Stimulated activated CD4-positive, alpha-beta T cell treated with anti-CD3 and anti-CD28 coated beads, Interleukin-1b, Interleukin-23, amount 100 ng/mL, for 48 hours (primary cell): ENCODE measurements at places on chromosomes 13 and 19.

DNA sequence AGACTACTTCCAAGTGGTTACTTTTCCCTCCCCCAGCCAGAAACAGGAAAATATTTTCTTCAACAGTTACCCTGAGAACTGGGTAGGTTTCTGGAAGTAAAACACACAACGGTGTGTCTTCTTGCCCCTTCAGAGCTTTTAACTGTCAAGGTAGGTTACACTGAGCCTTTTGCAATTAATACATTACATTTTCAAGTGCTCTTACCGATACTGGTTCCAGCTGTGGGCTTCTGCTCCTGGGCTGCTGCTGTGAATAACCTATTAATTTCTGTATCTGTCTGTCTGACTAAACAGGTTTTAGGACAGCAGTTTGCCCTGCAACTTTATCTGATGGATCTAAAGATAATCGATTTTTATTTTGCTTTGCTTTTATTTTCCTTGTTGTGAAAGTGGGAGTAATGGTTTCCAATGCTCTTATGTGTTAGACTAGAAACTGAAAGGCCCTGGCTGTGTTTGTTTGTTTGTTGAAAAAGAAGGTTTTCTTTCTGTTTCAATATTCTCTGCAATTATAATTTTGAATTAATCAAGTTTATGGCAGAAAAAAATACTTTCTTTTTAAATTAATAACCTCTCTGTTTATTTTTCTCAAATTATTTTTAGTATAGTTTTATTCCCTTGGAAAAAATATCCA is 196.7 kb upstream of the SLITRK6 start:
- no peak for DNase-seq

DNA sequence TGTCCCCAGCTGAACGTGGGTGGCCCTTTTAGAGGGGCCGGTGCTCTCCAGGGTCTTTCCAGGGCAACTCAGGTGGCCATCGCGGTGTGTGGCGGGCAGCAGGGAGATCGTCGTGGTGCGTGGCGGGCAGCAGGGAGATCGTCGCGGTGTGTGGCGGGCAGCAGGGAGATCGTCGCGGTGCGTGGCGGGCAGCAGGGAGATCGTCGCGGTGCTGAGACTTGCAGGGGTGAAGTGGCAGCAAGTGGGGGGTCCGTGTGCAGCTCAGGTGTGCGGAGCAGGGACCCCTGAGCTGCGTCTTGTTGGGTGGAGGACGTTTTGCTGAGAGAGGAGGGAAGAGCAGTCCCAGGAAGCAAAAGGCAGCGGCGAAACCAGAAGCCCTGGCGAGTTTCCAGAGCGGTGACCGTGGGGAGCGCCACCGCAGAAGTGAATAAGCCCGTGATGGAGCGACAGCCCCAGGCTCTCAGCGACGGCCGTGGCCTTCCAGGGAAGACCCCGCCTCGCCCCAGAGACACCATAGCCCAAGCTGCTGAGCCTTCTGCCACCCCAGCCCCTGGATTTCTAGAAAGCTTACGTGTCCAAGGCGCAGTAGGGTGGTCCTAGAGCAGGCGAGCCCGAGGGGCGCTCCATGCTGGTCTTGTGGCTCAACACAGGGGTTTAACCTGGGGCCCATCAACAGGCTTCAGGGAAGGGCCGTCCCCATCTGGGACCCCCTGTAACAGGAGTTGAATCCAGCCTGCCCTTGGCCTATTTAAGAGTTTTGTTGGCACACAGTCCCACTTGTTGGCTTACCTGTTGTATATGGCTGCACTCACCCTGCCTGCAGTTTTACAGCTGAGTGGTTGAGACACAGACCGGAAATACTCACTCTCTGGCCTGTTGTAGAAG is 5.4 kb downstream of the NCLN start:
- DNase-seq, result no peak

GRCh38 chr13:61156753-61157152 is 258.9 kb downstream of the PCDH20 start:
- no peak for DNase-seq

DNA sequence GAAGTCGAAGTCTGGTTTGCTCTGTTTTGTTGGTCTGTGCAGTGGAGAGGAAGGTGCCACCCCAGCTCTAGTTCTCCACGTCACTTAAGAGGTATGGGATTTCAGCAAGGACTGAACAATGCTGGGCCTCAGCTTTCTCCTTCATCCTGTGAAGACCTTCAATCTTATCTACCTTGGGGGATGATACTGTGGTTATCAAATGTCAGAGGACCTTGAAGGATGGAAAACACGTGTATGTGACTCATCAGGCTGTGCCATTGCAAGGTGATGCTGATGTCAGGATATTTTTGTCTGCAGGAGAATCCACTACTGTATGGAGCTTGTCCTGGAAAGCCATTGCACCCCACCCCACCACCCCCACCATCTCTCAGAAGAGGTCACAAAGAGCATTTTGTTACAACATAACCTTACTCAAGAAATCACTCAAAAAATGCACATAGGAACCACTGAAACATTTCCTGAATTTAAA is 81.4 kb upstream of the UQCRFS1 start:
- DNase-seq, result no peak

- DNase-seq, result peak; percentile 68
Observed at GRCh38 chr19:33064792-33065550, at the start of gene RHPN2. Gene RHPN2 (minus strand): TSS chr19:33064888. CDS start chr19:33064852, 36 bp downstream.

GRCh38 chr19:13037161-13037560 is 41.9 kb downstream of the NFIX start:
- no peak for DNase-seq

DNA sequence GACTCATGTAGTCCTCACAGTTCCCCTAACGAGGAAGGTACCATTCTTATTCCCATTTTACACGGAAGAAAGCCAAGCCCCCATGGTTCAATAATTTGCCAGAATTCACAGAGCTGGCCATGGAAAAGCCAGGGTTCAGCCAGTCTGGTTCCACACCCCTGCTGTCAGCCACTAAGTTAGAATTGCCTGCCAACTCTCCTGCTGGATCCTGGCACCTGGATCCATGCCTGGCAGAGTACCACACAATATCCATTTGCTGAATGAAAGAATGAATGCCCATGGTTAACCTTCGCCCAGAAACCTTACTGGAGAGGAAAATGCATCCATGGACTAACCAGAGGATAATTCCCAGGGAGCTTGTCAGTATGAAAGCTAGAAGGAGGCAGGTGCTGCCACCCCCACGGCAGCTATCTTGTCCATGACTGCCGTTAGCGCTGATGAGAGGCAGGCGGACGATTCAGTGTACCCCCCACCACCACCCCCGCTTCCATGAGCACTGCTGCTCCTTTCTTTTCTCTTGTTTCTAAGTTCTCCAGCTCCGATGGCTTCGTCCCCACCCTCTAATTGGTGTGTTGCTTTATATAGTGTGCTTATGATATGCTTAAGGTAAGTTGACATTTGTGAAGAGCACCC is 114.5 kb downstream of the SLC7A1 start:
- DNase-seq, result no peak

- DNase-seq, result no peak
Observed at GRCh38 chr19:53504885-53505284, 33.1 kb upstream of the ZNF331 start.

DNA sequence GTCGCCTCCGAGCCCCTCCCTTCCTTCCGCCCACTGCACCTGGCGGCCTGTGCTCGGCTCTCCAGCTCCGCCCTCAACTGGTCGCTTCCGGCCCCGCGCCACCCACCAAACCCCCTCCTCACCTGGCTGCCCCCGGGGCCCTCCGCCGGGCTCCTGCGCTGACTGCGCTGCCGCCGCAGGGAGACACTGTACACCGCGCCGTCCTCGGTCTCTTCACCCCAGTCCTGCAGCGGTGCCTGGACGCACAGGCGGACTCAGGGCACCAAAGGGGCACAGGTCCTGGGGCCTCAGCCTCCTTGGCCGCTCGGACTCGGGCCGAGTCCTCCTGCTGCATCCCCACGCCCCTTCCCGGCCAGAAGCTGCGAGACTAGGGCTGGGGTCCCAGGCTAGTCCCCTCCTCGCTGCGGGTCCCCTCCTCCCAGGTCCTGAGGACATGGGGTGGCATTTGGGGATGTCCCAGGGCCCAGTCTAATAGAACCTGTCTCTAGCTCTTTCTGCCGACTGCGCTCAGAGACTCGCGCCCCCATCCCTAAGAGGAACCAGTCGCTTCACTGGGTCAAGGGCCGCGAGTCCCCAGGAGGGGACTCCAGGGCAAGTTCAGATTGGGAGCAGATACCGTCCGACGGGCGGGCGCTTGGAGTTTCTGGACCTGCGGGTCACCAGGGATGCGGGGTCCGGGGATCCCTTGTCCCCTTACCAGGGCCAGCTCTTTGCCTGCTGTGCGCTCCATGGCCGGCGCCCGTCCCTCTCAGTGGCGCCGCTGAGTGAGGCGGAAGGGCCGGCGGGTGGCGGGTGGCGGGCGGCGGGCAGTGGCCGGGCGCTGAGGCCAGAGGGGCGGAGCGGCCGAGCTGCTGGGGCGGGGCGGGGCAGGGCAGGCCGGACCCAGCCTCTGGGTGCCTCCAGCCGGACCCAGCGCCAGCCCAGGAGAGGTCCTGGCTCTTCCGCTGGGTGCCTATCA is at the start of gene RGL3:
Gene RGL3 (minus strand): TSS at position 766 of the 958 bp plus-strand sequence. CDS start 36 bp downstream, at position 730.
- DNase-seq, result no peak

- no peak for DNase-seq
Observed at GRCh38 chr19:40641281-40641680, 40.1 kb downstream of the LTBP4 start.

DNA sequence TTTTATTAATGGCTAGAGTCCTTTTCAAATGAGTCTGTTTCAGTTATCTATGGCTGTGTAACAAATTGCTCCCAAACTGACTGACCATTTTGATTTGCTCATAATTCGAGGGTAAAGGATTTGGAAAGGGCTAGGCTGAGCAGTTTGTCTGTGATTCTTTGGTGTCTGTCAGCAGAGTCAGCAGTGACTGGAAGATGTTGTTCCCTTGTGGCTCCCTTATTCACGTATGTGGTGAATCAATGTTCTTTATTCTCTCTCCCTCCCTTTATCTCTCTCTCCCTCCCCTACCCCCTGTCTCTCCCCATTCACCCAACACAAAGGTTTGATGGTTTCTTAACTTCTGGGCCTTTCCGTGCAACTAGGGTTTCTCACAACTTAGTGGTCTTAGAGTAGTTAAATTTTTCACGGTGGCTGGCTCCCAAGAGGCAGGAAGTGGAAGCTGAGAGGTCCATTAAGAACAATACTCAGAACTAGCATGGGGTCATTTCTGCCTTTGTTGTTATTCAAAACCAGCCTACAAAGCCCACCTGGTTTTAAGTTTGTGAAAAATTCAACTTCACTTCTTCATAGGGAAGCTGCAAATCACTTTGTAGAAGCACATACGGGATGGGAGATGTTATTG is 772.5 kb upstream of the SLITRK1 start:
- no peak for DNase-seq

GRCh38 chr13:113545455-113545930 is 39.1 kb upstream of the TFDP1 start:
- DNase-seq, result no peak

DNA sequence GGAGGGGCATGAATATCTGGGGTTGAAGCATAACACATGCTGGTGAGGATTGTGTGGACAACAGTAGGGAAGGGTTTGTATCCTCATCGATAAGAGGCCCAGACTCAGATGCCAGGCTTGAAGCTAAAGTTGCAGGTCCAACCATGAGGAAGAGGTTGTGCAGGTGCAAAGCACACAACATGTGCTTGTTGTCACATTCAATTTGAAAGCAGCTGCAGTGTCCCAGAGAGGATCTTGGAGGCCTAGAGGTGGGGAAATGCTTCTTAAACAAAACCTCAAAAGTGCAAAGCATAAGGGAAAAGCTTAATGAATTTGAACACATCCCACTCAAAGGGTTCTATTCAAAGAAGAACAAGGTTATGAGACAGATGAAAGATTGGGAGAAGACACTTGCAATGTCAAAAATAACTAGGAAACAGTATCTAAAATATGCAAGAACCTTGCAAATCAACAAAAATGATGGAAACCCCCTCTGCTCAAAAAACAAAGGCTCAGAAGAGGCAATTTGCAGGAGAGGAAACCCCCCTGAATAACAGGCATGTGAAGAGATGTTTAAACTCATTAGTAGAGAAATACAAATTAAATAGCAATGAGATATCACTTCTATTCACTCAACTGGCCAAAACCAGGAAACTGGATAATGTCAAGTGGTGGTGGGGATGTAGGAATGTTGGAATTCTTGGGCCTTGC is 187.1 kb downstream of the KATNAL1 start:
- DNase-seq, result no peak

DNA sequence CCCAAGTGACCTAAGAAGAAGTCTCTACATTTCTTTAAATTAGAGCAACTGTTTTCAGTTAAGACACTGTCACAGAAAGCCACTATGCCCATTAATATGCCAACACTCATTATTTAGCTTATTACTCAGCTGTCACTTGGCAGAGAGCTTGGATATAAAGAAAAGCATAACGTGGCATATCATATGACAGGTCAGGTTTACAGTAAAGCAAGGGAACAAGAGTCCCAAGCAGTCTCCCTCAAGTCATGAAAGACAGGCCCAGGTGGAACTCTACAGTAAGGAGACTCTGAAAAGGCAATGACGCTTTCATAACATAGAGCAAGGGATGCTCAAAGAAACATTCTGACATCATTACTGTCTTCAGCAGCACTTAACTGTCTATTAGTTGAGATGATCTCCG is 6.3 kb downstream of the LHFPL6 start:
- DNase-seq, result no peak

DNA sequence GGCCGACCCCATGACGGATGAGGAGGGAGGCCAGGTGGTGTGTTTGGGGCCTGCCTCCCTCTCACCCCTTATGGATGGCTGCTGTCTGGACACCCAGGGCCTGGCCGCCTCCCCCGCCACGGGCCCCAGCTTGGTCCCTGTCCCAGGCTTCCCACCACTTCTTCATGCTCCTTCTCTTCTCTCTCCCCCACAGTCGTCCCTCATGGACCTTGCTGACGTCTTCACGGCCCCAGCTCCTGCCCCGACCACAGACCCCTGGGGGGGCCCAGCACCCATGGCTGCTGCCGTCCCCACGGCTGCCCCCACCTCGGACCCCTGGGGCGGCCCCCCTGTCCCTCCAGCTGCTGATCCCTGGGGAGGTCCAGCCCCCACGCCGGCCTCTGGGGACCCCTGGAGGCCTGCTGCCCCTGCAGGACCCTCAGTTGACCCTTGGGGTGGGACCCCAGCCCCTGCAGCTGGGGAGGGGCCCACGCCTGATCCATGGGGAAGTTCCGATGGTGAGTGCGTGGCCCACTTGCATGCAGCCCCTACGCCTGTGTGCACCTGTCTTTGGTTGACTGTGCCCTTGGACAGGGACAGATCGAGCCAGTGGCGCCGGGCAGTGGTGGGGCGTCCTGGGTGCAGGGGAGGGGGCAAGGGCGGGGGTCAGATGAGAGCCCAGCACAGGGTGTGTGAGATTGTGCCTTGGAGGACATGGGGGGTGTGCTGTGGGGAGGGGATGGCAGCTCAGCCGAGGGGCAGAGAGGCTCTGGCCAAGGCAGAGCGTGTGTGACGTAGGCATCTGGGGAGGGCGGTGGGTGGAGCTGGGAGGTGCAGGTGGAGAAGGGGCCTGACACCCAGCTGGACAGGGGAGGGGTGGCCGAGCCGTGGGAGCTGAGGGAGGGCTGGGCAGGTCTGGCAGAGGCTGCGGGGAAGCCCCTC is 16.8 kb downstream of the EPN1 start:
- DNase-seq, result no peak

GRCh38 chr13:63279136-63279535 is 1863.5 kb upstream of the PCDH20 start:
- DNase-seq, result no peak

- no peak for DNase-seq
Observed at GRCh38 chr13:40204246-40204645, 462.2 kb downstream of the FOXO1 start.
